ENCODE measurements at places on chromosomes 1 and 21.

DNA sequence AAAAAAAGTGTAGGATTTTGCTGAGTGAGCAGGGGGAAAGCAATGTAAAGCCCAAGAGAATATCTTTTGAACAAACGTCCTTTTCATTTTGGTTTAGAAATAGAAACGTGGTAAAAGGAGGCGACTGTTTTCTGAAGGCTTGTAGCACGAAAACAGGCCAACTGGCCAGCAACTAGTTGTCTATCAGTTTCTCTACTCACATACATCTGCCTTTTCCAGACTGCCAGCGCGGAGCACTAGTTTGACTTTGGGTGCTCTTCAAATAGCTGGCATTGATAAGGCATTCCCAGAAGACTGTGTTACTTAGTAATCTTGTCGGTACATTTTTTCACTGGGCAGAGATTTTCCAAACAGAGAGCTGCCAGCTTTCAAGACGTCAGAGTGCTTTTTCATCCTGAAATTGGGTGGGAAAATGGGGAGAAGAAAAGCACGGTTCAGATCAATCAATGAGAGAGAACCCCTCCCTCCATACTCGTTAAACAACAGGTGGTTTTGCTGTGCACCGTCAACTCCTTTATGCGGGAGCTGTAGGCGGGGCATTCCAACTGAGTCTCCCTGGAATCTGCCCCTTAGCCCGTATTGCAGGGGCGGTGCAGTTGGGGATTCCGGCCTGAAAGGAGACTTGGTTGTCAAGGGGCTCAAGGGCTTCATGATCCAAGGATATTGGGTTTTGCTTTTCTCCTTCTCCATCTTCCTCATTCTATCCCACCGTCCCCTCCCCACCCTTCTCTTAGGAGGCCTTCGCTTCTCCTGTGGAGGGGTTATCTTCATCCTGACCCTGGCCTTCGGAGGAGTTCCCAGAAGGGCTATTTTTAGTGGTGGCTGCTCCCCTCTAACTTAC, 884 bp upstream of the LRRC8C start:
- H3K27me3 ChIP-seq = no peaks in the 10 kb centered on the region
- peaks cover 43% of the 10 kb centered on the region for H3K4me1 ChIP-seq
- DNase-seq = no peak
- peak overlapping the region; percentile 99 for H3K4me3 ChIP-seq
- no peaks in the 10 kb centered on the region for H3K36me3 ChIP-seq

- peaks cover 21% of the 10 kb centered on the region for H3K4me1 ChIP-seq
- no peaks in the 10 kb centered on the region for H3K36me3 ChIP-seq
- H3K4me3 ChIP-seq = no peak overlapping the region
- no peak overlapping the region for H3K27ac ChIP-seq
- H3K27me3 ChIP-seq = no peaks in the 10 kb centered on the region
Measured at GRCh38 chr1:244326757-244327156, 125.0 kb downstream of the ADSS2 start.

DNA sequence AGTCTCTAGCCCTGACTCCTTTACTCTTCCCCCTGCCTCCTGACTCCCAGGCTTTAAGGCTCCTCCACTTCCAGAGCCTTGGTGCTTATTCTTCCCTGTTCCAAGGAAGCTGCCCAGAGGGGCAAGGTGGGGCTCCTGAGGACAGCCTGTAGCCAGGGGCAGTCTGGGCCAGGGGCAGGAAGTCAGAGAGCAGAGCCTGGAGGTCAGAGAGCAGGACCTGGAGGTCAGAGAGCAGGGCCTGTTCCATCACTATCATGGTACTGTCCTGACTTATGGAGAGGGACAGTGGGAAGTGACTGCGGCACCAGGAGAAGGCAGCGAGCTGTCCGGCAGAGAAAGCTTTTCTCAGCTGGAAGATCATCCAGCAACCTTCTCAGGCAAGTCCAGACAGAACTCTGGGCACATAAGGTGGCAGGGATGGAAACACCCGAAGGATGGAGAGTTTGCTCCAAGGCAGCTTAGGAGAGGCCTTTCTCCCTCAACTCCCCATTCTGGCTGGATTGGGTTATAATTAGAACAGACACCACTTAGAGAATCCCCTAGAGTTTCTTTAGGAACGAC, 25.0 kb downstream of the PLXNA2 start:
- peak overlapping the region; percentile 61 for H3K27ac ChIP-seq
- H3K4me3 ChIP-seq = no peak overlapping the region
- H3K36me3 ChIP-seq = peaks cover 31% of the 10 kb centered on the region

DNA sequence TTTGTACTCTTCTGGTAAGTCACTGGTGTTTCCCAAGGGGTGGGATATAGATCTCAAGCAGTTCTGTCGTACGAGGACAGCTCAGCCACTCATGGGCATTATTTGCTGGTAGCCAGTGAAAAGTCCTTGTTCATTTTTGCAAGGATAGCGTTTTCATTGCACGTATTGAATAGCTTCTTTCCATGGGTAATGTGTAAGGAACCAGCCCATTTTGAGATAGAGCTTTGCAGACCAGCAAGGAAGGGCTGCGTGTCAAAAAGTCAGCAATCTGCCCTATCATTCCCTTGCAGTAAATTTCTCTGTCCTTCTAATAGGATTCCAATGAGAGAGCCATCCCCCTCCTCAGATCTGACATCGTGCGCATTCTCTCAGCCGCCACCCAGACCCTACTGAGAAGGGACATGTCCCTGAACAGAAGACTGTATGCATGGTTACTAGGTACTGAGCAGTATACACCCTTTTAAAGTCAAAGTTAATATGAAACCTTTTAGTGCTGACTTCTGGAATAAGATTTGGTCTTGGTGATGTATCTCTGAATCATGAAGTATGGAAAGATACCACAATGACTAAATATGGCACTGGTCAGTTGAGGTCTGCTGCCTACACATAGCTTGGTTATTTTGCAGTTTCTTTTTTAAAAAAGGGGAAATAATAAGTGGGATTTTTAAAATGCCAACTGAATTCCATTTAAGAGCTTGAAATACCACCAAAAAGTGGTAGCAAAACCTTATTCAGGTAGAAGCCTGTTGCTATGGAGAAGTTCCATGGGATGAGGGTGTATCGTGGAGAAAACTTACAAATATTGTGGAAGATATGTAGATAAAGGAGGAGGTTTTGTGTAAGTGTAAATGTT, 55.3 kb downstream of the DOP1B start:
- H3K27me3 ChIP-seq = no peaks in the 10 kb centered on the region
- no peak overlapping the region for H3K27ac ChIP-seq
- H3K4me3 ChIP-seq = no peak overlapping the region

GRCh38 chr1:53590531-53591515, 131.6 kb downstream of the DMRTB1 start:
- peaks cover 15% of the 10 kb centered on the region for H3K4me1 ChIP-seq
- no peaks in the 10 kb centered on the region for H3K27me3 ChIP-seq
- DNase-seq = no peak
- H3K27ac ChIP-seq = no peak overlapping the region
- no peaks in the 10 kb centered on the region for H3K36me3 ChIP-seq

GRCh38 chr1:202165942-202166843, 5.8 kb upstream of the PTPN7 start:
- peaks cover 24% of the 10 kb centered on the region for H3K4me1 ChIP-seq
- no peaks in the 10 kb centered on the region for H3K36me3 ChIP-seq
- H3K27ac ChIP-seq = no peak overlapping the region
- DNase-seq = no peak
- no peaks in the 10 kb centered on the region for H3K27me3 ChIP-seq

- H3K4me1 ChIP-seq = no peaks in the 10 kb centered on the region
- no peak overlapping the region for H3K27ac ChIP-seq
- H3K27me3 ChIP-seq = no peaks in the 10 kb centered on the region
- no peak for DNase-seq
- no peak overlapping the region for H3K4me3 ChIP-seq
- no peaks in the 10 kb centered on the region for H3K36me3 ChIP-seq
Measured at GRCh38 chr1:174769961-174770549, 229.7 kb upstream of the CACYBP start.

- DNase-seq = peak; percentile 67
- H3K27me3 ChIP-seq = no peaks in the 10 kb centered on the region
- H3K27ac ChIP-seq = no peak overlapping the region
- no peak overlapping the region for H3K4me3 ChIP-seq
Measured at GRCh38 chr1:226542623-226543103, 5.9 kb upstream of the STUM start.

DNA sequence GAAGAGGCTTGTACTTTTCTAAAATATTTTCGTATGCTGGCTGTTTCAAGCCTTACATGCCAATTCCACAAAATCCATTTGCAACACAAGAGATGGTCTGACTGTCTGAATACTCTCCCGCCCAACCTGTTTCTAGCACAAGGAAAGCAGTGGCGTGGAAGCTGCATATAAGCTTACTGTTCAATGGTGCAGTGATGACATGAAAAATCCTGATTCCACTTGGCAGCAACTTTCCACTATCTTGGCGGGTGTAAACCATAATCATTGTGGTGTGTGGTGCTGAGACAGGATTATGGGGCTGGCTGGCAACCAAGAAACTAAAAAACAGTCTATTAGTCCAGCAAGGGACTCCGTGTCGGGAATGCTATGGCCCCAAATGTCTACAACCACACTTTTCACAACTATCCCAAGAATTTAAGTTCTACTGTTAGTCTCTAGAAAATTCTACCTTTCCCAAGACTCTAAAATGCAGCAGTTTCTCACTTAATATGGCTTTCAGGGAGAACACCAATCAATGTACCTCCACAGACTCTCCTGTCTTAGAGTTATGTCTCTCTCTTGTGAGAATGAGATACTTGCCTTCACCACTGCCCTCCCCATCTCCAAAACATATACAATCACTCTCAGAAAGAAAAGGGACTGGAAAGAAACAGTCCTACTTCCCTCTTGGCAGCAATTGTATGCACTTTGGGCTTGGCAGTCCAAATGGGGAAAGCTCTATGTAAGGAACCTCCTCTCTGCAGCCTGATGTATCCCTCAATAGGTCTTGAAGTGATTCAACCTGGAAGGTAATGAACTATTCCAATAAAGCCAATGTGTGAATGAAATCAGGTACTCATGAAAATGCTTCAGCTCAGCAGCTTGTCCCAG, 9.5 kb downstream of the COLGALT2 start:
- no peak overlapping the region for H3K4me3 ChIP-seq
- H3K27ac ChIP-seq = no peak overlapping the region
- no peaks in the 10 kb centered on the region for H3K36me3 ChIP-seq
- H3K27me3 ChIP-seq = no peaks in the 10 kb centered on the region

DNA sequence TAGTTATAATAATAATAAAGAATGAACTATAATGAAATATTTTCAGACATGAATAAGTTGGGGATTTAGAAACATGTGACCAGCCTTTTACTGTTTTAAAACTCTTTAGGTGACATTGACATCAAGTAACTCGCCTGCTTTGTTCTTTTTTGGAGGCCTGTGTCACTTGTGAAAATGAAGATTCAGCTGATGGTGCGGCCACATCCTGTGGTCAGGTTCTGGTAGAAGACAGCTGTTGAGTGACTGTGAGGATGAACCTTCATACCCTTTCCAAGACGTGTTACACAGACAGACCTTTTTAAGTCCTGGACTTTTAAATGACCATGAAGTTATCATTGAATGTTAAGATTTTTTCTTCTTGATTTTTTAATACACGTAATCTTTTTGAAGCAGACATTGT, 10.3 kb downstream of the UTS2 start:
- H3K27ac ChIP-seq = no peak overlapping the region
- H3K4me1 ChIP-seq = no peaks in the 10 kb centered on the region
- H3K27me3 ChIP-seq = no peaks in the 10 kb centered on the region
- H3K36me3 ChIP-seq = peaks cover 78% of the 10 kb centered on the region
- no peak for DNase-seq
- no peak overlapping the region for H3K4me3 ChIP-seq

DNA sequence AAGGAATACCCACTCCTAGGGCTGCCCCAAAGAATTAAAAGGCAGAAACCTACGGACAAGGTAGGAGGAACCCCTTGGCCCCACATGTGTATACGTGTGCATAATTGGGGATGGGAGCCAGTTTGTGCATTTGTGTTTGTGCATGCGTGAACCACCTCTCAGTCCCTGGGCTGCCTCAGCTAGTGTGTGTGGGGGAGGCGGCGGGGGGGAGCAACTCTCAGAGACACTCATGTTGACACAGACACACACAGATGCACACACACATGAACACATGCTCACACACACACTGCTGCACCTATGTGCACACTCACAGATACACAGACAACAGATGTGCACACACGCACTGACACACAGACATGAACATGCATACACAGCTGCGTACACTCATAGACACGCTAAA, 5.1 kb downstream of the LDLRAD1 start:
- H3K4me1 ChIP-seq = no peaks in the 10 kb centered on the region
- no peak for DNase-seq
- H3K36me3 ChIP-seq = no peaks in the 10 kb centered on the region
- H3K4me3 ChIP-seq = no peak overlapping the region

- H3K27me3 ChIP-seq = peaks cover 23% of the 10 kb centered on the region
- DNase-seq = no peak
- H3K4me1 ChIP-seq = peaks cover 10% of the 10 kb centered on the region
- H3K4me3 ChIP-seq = no peak overlapping the region
- H3K27ac ChIP-seq = no peak overlapping the region
Measured at GRCh38 chr1:112502826-112503225, 5.9 kb upstream of the WNT2B start.

- H3K36me3 ChIP-seq = no peaks in the 10 kb centered on the region
- no peak within 1 kb of the TSS for H3K27ac ChIP-seq
- H3K27me3 ChIP-seq = peaks cover 93% of the 10 kb centered on the region
- peak within 1 kb of the TSS; percentile 32 for H3K4me3 ChIP-seq
Measured at GRCh38 chr1:6424619-6425593, at the start of gene ESPN. TSS of gene ESPN (plus strand) at chr1:6424776. CDS start at chr1:6424956, 180 bp downstream.

DNA sequence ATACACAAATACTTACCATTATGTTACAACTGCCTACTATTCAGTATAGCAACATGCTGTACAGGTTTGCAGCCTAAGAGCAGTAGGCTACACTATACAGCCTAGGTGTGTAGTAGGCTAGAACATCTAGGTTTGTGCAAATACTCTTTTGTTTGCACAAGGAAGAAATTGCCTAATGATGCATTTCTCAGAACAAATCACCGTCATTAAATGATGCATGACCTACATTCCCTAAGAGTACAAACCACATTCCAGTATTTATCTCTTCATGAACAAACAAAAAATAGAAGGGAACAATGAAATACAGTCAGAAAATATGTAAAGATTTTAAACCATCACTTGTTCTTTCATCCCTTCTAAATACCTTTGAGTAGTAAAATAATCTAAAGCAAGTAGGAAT, 109.7 kb upstream of the HP1BP3 start:
- no peak overlapping the region for H3K4me3 ChIP-seq
- H3K27ac ChIP-seq = no peak overlapping the region
- no peaks in the 10 kb centered on the region for H3K27me3 ChIP-seq
- H3K4me1 ChIP-seq = no peaks in the 10 kb centered on the region
- DNase-seq = no peak

GRCh38 chr1:96416701-96417444, 304.7 kb upstream of the PTBP2 start:
- H3K4me3 ChIP-seq = no peak overlapping the region
- no peaks in the 10 kb centered on the region for H3K27me3 ChIP-seq
- peaks cover 8% of the 10 kb centered on the region for H3K4me1 ChIP-seq
- H3K36me3 ChIP-seq = no peaks in the 10 kb centered on the region

- no peak for DNase-seq
- H3K4me3 ChIP-seq = no peak overlapping the region
- H3K4me1 ChIP-seq = no peaks in the 10 kb centered on the region
- no peak overlapping the region for H3K27ac ChIP-seq
- H3K27me3 ChIP-seq = no peaks in the 10 kb centered on the region
- no peaks in the 10 kb centered on the region for H3K36me3 ChIP-seq
Measured at GRCh38 chr1:85596947-85597346, 16.4 kb downstream of the CCN1 start.
